A549 treated with CORT108297 at 1 μM for 4 hours (cell line): ENCODE measurements at places on chromosomes 5 and 9. TPM values are rescaled to one million over a fixed set of nuclear protein-coding genes. Genes with fewer than 3 reads are reported as not detected.

Gene PCDHAC2
- 2.9 to 3.6 TPM (median 3.2 TPM) in 5 replicates for total RNA-seq

Gene ZNF883
- 0.70 to 0.91 TPM (median 0.75 TPM) in 5 replicates for total RNA-seq

Gene HBEGF
- total RNA-seq, result 5.8 to 8.9 TPM (median 6.3 TPM) in 5 replicates

Gene NEURL1B
- total RNA-seq, result 2.5 to 3.9 TPM (median 3.3 TPM) in 5 replicates

Gene CCNI2
- total RNA-seq, result 0.07 to 0.42 TPM (median 0.12 TPM) in 4 of 5 replicates, not detected in the other

Gene SPATA31A3
- total RNA-seq, result not detected in 5 replicates

Gene C5orf52
- total RNA-seq, result not detected in 5 replicates

Gene DDX4
- total RNA-seq, result not detected in 5 replicates

Gene FAT2
- 0.01 to 0.02 TPM (median 0.01 TPM) in 3 of 5 replicates, not detected in the others for total RNA-seq

Gene MBLAC2
- total RNA-seq, result 1.9 to 3.0 TPM (median 2.8 TPM) in 5 replicates

Gene ADAMTSL2
- total RNA-seq, result not detected in 5 replicates
